Urinary bladder (tissue), 4 donors: ENCODE measurements at places on chromosomes 7 and 10. TPM values are rescaled to one million over a fixed set of nuclear protein-coding genes. Genes with fewer than 3 reads are reported as not detected.

- no peak for DNase-seq
Measured at GRCh38 chr10:70193391-70193844, 23.1 kb upstream of the SAR1A start.

- no peak for DNase-seq
Measured at GRCh38 chr7:49089717-49090116, 165.4 kb downstream of the CDC14C start.

Gene ASIC3
- 2.0 TPM for polyA plus RNA-seq

DNA sequence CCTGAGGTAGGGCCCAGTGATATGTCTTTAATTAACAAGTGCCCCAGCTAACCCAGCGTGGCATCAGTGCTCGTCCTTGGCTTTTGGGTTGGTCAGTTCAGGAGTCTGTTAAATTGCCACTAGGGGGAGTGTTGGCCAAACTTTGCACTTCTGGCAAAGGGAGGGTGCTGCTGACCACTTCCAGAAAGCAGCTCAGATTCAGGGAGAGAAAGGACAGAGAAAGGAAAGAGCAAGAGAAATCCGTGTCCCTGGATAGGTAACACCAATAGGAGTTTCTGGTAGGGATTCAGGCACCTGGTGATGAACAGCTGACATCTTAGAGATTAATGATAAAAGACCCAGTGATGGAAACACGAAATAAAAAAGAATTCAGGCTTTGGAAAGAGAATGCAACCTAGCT is 243.1 kb upstream of the AOAH start:
- no peak for DNase-seq

Gene NAT16
- polyA plus RNA-seq = not detected

DNA sequence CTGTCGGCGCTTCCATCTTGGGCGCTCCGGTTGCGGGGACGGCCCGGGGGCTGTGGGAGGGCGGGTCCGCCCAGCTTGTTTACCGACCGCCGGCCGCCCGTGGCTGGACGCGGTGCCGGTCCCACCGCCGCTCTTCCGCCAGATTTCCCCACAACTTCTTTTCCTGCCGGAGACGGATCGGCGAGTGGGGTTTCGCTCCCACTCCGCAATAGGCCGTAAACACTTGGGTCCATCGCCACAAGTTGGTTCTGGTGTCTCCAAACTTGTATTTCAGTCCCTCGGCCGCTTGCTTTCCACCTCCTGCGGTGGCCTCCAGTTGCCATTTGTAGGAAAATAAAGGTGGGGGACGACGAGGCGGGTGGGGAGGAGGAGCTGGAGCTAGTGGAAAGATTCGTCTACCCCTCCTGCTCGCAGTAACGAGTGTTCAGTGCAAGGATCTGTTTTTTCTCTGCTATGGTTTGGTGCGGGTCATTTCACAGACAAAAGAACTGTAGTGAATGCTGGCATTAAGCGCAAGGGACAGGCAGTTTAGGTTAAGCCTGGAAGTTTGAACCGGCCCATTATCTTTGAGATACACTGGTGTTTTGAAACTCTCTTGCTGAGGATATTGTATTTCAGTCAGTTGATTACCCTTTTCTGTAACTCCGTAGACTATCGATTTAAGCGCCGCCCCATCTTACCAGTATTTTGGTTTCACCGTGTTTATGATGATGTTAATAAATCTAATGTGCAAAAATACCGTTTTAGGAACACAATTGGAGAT is 24.3 kb upstream of the ZRANB1 start:
- peak; percentile 39 for DNase-seq

DNA sequence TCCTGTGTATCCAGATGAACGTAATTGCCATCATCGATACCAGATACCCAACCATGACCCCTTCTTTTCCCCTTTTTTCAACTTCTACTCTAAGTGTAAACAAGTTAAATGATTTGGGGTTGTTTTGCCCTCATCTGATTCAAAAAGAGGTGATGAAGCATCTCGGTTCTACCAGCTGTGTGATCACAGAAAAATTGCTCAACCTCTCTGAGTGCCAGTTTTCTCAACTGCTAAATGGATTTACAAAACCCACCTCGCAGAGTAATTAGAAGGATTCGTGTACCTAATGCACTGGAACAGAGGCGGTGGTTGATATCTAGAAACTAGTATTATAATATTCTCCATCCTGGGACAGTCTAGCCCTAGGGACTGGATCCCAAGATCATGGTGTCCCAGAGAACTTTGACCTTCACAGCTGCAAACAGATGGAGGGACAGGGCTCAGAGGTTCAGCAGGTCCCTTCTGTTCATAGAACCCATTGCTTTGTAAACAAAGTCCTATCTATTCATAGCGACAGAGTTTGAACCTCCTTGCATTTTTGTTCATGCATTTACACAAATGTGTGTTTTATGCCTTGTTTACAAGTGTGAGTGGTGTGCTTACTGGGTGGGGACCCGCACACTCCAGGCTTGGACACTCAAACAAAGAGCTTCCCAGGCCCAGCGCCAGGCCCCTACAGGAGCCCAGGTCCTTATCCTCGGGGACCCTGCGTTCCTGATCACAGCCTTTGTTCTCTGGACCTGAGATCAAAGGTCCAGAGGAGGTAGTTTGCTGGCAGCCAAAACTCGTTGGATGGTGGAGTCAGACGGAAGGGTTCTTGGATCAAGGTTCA is 46.4 kb downstream of the CALML3 start:
- DNase-seq = no peak

Gene MBL2
- polyA plus RNA-seq = 0.05 TPM

GRCh38 chr7:36430186-36430585 is 40.5 kb downstream of the ANLN start:
- DNase-seq = no peak

DNA sequence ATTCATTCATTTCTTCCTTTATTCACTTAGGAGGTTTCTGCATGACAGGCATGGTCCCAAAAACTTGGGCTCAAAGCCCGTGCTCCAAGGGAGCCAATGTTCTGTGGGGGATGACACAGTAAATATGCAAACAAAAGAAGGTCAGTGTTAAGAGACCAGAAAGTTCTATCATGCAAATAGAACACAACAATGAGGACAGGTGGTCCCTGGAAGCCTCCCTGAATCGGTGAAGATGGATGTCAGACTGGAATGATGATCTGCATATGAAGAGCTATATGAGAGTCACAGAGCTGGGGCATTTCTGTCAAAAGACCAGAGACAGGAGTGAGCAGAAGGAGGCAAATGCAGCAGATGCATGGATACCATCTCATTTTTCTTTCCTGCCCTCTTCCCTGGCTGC is 129.0 kb downstream of the ABCA13 start:
- DNase-seq = no peak

Gene CHCHD3
- polyA plus RNA-seq = 56.5 TPM

DNA sequence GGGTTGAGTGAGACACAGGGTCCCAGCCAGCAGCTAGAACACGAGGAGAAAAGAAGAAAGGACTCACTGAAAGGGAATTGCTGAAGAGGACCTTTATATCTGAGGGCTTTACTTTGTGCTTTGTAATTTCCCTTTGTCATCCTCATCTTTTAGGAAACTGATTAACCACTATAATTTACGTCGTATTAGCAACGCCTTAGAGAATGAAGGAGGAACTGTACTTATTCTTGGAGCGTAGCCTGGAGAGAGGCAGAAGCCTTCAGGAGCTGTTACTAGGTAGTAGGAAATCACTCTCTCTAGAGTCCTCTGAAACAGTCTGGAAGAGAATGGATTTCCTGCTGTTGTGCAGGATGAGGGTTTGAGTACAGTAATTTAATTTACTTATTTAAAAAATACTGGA is 101.0 kb upstream of the STEAP1B start:
- DNase-seq = no peak

Gene ITGB8
- 6.3 TPM for polyA plus RNA-seq

DNA sequence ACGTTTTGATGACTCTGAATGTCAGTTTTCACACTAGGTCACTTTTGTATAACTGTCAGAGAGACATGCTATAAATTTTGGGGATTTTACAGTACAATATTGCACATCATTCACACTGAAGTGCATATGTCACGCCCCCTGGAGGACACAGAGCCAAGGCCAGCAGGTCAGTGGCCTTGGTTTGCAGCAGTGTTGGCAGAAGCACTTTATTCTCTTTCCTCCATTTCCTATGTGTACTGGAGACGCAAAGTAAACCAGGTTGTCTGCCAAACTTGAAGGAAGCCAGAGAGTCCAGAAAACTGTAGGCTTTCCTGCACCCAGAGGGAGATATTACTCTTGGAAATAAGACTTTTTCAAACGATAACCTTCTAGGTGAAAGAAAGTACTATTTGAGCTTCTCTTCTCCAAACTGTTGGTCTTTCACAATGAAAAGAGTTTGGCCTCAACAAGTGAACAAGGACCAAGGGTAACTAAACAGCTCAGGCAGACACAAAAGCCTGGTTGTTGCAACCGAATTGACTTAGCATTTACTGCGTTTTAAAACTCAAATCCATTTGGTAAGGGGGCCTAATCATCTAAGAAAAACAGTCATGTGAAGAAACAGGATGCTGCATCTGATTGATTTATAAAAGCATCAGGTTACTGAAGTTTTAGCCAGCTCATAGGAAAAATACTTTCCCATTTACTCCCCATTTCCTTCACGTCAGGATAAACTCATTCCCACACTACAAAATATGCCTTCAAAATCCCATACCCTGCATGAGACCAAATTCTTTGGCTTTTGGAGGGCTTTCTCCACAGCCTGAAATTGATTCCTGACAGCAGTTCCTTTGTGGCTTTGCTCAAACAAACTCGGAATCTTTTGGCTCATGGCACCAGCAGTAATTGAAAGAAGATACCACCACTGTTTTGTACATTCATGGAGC is 83.0 kb upstream of the SEC61G start:
- DNase-seq = no peak

- no peak for DNase-seq
Measured at GRCh38 chr10:3408603-3409365, 236.2 kb upstream of the PITRM1 start.

Gene DLX6
- 0.09 TPM for polyA plus RNA-seq

DNA sequence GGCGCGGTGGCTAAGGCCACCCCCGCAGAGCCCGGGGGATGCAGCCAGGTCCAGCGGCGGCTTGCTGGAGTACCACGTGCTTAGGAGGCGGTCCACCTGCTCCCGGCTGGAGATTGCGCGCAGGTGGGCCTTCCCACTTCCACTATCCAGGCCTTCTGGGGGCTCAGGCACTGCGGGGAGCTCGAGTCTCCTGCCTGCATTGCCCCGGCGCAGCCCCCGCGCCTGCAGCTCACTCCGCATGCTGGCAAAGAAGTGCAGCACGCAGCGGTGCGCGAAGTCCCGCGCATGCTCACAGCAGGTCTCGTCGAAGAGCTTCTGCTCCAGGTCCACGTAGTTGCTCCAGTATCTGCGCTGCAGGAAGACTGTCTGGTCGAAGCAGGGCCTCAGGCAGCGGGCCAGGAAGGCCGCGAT is 5.8 kb downstream of the CALHM3 start:
- no peak for DNase-seq

Gene RBP4
- polyA plus RNA-seq = 40.6 TPM

DNA sequence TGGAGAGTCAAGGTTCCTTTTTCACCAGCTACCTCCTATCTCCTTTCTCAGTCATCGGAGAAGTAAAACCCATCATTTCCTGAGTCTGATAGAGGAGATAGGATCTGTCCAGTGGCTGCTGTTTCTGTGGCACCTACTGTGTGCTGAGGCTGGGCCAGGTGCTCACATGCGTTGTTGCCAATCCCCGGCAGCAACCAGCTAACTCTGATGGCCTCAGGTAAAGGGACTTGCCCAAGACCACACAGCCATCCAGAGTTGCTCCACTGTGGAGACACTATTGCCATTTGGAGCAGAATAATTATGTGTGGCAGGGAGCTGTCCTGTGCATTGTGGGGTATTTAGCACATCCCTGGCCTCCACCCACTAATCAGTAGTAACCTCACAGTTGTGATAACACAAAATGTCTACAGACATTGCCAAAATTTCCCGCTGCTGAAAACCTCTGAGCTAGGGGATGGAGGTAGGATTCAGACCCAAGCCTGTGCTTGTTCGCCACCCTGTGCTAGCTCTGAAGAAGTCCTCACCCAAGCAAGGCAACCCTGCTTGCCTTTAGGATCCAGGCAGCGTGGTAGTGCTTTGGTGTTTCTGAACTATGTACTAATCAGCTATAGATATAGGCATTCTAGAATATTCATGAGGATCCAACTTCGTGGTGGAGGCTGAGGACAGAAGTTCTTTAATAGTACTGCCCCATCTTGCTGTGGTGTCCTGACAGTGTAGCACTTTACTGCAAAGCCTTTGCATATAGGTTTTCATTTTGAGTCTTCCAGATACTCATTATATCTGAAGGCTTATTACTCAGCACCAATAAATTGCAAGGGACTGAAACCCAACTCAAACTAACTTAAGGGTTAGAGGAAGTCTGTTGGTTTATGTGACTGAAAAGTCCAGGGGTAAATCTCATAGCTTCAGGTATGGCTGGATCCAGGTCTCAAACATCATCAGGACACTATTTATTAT is 164.6 kb downstream of the GRK5 start:
- no peak for DNase-seq

DNA sequence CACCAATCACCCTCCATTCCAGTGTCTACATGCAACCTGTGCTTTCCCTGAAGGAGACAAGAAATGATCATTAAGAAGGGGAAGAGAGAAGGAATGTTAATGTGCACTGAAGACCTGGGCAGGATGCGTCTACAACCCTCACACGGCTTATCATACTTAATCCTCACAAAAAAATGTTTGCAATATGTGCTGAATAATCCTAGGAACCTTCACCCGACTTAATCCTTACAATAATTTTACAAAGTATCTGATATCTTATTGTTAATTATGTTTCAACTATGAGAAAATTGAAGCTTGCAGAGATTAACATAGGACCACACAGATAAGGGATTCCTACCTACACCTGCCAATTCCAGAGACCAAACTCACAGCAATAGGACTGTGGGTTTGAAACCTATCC is 145.1 kb upstream of the NOBOX start:
- DNase-seq = no peak

Gene TMEM178B
- 0.57 TPM for polyA plus RNA-seq

DNA sequence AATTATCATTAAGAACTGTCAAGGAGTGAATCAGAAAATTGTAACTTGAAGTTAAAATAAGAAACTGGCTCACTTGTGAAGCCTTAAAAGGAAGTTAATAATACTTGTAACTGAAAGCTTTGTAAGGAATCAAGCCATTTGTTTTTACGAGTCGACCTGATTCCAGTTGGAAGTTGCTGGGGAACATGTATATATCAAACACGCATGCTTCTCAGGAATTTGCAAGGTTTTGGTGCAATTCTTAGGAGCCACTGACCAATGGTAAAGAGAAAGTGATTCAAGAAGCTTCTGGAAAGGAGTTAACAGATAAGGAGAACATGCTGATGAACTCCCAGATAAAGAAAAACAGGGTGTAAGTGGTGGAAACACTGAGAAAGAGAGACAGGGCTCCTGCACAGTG is 56.4 kb downstream of the ETV1 start:
- DNase-seq = no peak

Gene MYOZ1
- 0.68 TPM for polyA plus RNA-seq

DNA sequence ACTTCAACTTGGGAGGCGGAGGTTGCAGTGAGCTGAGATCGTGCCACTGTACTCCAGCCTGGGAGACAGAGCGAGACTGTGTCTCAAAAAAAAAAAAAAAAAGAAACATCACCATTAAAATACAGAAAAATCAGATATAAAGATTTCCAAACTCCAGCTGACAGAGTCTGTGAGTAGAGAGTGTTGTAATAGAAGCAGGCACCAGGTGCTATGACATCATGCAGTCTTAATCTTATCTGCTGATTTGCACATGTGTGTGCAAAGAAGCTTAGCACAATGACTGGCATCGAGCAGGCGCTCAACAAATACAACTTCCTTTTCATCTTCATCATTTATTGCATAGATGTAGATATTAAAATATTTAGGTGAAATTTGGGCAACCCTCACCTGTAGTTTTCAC is 92.2 kb downstream of the PRKCQ start:
- DNase-seq = no peak
